CD4-positive, alpha-beta T cell treated with Interleukin-12 subunit alpha and Interleukin-12 subunit beta, for 1 hour (primary cell): ENCODE measurements at places on chromosomes 5 and 9.
A peak's percentile ranks its signal among the peaks of the same experiment; 100 is the strongest.

DNA sequence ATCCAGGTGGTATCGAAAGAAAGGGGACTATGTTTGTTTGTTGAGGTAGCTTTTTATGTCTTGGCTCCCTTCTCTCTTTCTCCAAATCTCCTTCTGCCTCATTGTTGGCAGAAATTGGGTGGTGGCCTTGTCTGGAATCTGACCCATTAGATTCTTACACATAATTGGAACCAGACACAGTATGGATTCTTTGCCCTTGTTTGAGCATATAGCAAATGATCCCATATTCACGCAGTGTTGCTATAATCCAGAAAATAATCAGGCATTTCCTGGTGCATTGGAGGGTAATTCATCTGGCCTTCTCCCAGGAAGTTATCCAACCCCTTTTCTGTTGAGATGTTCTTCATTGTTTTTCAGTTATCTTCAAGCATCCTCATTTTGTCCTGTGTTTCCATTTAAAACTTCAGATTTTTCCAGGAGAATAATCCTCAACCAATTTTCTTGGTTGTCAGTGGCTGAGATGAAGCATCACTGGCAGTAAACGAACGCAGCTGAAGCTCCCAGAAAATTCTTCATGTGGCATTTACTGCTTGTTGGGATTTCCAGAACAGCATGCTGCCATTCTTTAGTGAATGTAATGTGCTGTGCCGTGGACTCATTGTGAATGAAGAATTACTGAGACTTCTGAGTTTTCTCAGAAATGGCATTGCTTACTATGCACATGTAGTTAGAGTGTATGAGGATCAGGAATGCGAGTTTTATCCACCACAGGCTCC lies 70.5 kb upstream of the NTRK2 start:
- no peak for DNase-seq

DNA sequence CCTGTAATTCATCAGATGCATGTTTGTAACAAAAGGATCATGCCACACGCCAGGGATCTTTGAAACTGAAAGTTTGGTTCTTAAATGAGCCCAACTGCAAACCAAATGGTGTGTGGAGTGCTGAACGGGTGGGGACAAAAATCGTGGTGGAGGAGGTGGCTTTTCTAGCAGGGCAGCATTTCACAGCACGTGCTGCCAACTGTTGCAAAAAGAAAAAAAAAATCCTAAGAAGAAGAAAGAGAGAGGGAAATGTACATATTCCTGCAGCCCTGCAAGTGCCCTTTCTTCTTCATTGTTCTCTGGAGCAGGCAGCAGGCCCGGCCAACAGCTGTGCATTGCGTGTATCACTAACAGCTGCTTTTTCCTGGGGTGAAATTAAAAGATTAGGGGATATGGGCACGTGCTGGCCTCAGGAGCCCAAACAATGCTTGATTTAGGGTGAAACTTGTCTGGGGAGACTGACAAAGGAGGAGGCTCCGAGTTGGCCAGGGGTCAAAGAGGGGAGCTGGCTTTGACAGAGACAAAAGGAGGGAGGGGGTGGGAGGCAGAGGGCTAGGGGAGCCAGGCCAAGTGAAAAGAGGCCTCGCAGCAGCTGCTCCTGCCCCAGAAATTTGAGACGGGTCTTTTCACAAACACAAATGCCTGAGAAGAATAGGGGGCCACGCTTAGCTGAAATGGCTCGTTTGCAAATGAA lies 73.0 kb downstream of the GADD45G start:
- DNase-seq = no peak

- peak; percentile 52 for DNase-seq
These were observed at the start of gene TNFAIP8 for GRCh38 chr5:119355685-119356611. TSS of gene TNFAIP8 (plus strand) at chr5:119356019. CDS start at chr5:119356091, 72 bp downstream.

DNA sequence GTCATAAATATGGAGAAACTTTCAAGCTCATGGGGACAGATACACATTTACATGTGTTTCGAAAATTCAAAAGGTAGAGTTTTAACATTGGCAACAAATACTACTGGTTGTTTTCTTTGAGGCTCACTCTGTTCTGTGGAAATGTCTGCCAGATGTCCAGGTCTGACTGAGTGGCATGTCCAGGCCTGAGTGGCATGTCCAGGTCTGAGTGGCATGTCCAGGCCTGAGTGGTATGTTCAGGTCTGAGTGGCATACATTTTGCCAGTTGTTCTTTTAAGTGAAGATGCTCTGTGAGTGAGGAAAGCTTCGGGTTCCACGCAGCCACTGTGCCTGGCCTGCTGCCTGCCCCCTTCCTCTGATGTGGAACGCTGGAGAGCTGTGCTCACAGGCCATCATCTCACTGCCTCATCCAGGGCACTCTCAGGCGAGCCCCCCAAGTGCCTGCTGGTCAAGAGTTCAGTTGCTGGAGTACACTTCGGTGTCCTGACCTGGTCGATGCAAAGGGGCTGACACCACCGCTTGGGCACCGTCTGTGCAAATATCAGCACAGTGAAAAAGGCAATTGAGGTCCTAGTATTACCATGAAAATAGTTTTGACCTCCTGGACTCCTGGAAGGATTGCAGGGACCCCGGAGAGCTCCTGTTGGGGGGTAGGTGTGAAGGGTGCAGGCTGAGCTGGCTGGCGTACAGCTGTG lies 89.9 kb downstream of the EHMT1 start:
- no peak for DNase-seq

- DNase-seq = no peak
These were observed 134.3 kb upstream of the WWC1 start for GRCh38 chr5:168157141-168157540.

DNA sequence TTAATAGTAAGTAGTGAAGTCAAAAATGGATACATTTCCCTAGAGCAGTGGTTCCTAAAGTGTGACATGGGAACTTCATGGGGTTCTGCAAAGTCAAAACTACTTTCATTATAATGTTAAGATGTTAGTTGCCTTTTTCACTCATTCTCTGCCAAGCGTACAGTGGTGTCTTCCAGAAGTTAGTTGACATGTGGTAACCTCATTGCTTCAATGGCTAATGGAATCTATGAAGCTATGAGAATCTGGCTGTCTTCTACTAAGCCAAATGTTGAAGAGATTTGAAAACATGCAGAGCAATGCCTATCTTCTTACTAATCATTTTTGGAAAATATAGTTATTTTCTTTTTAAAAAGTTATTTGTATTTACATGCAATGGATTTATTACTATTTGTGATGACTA lies 111.8 kb downstream of the SLC12A2 start:
- DNase-seq = no peak

GRCh38 chr5:87151547-87151946 lies 116.1 kb upstream of the RASA1 start:
- no peak for DNase-seq

- peak; percentile 5 for DNase-seq
These were observed 47.4 kb downstream of the P4HA2 start for GRCh38 chr5:132180134-132180745.

DNA sequence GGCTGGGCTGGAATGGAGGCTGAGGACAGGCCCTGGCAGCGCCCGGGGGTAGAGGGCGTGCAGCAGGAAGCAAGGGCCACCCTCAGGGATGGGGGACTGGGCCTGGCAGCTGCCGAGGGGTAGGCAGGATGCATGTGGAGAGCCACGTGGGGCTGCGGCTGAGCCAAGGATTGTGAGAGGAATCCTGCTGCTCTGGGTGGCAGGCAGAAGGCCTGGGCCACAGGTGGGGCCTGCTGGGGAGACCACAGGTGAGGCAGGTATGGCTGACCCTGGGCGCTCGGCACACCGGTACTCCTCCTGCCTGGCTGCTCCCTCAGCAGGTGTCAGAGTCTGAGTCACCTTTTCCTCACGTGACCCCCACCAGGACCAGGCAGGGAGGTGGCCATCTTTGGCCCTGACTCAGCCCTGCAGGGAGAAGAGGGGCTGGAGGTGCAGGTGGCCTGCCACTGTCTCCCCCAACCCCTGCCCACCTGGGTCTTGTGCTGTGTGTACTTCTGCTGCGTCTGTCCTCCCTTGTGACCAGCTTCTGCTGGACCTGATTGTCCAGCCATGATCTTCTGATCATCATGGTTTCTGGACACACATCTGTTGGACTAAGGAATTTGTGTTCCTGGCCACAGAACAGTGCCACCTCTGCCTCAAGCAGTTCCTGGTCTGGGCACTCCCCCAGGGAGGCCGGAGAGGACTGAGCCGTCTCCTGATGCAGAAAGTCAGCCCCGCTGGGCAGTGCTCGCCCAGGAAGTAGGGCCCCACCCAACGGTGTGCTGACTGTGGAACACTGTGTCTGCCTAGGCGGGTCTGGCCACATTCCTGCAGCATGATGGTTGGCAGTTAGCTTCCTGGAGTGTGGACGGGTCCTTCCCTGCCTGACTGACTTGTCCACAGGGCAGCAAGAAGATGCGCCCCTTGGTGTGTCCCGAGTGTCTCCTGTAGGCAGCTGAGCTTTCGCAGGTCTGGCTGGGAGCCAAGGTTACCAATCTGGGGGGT lies 6.4 kb downstream of the ARRDC1 start:
- no peak for DNase-seq

DNA sequence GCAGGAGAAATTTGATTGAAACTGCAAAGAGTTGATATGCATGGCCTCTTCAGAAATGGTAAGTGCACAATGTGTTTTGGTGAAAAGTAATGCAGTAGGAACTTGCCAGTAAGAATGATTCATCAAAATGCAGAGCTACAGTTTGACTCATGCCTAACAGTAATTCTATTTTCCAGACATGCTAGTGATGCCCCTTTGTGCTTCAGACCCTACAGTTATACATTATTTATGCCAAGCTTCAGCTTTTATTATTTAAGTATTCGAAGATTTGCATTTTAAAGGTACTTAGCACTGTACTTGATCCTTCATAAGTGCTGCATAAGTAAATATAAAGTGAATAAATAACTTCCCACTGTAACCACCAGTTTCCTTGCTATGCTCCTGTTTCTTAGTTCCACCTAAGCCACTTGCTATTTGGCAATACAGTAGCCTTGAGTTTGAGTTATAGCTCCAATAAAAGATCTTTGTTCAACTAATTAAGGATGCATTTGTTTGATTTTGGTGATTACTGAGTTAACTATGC lies 3.6 kb upstream of the SPATA31E1 start:
- DNase-seq = no peak

DNA sequence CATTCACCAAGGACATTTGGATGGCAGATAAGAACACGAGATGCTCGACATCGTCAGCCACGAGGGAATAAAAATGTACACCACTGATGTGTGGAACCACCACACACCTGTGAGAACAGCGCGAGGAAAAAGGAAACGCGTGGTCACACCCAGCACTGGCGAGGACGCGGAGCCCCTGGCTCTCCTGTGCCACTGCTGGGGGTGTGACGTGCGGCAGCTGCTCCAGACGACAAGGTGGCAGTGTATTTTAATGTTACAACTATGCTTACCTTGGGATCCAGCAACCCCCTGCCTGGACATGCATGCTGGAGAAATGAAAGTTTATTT lies 13.6 kb upstream of the CEP72 start:
- no peak for DNase-seq

GRCh38 chr9:133824106-133824801 lies 86.1 kb upstream of the SARDH start:
- no peak for DNase-seq

DNA sequence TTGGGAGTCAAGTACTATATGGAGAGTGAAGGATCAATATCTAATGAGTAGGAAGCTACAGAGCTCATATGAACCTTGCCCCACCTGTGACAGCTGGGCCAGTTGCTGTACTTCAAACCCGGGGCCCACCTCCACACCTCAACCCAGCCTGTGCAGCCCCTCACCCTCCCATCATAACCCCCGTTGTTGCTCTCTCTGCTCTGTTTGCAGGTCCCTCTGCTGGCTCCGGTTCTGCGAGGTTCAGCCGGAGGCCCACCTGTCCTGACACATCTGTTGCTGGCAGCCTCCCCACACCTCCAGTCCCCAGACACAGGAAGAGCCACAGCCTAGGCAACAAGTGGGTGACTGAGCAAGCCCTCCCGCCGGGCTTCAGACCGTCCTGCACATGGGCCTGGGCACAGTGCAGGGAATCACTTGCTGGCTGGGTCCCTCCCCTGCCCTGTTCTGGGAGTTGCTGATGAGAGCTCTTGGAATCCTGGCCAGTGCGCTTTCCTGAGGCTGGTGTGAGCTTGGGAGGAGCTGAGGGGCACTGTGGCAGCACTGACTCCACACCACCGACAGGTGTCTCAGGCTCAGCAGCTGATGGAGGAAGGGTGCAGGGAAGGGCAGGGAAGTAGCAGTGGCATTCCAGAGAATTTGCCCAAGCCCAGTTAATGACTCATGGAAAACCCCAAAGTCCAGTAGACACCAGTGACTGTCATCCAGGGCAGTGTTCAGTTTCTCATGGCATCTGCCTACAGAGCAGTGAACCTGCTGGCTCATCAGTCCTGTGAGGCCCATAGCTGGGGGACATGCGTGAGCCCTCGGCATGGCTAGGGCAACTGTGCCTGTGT lies 69.5 kb upstream of the GARNL3 start:
- DNase-seq = no peak

DNA sequence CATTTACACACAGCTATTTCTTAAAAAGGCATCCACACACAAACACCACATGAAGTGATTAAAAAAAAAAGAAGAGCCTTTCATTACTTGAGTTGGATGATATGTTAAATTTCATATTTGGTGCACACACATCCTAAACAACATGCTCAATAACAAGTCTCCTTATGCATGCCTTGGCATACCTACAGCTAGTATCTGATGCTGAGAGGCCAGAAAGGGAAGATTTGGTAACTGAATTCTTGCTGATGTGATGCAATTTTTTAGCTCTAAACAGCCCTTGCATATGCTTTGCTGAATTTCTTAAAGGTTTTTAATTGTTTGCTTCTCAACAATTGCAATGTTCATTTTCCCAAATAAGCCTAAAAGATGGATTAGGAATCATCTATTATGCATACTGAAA lies 338.8 kb downstream of the ARL15 start:
- no peak for DNase-seq

GRCh38 chr5:5971203-5971602 lies 407.1 kb downstream of the MED10 start:
- DNase-seq = no peak

GRCh38 chr5:113902917-113903660 lies 389.6 kb downstream of the YTHDC2 start:
- no peak for DNase-seq

- DNase-seq = no peak
These were observed 281.1 kb downstream of the PSAT1 start for GRCh38 chr9:78578072-78578471.

DNA sequence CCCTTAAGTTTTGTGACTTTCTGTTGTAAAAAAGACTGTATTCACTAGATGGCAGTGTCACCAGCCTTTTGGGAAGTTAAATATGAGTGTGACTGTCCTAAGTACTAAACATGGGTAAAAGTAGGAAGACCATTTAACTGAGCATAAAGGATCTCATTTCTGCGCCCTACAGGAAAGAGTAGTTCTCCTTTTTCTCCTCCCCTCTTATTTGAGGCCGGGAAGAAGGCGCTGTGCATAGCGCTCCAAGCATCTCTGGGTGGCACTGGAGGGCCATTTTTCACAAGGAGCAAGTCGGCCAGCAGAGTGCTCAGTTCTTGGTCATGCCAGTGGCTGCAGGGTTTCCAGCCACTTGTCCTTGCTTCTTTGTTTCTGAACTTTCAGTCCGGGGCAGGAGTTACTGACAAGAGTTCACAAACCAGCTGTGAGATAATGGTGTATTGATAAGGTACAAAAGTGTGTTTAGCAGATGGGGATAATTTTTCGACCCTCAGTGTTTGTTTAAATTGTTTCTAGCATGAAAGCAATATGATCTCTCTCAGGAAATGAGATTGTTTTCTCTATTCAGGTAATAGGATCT lies 227.6 kb upstream of the DMRT1 start:
- peak; percentile 39 for DNase-seq
